ENCODE measurements at places on chromosomes 7 and 10. TPM values are rescaled to one million over a fixed set of nuclear protein-coding genes. Genes with fewer than 3 reads are reported as not detected.

FAM180A gene
- polyA plus RNA-seq = not detected

PTPRN2 gene
- 13.4 TPM for polyA plus RNA-seq

RPP38 gene
- 30.2 TPM for polyA plus RNA-seq

PON3 gene
- 10.6 TPM for polyA plus RNA-seq

DNA sequence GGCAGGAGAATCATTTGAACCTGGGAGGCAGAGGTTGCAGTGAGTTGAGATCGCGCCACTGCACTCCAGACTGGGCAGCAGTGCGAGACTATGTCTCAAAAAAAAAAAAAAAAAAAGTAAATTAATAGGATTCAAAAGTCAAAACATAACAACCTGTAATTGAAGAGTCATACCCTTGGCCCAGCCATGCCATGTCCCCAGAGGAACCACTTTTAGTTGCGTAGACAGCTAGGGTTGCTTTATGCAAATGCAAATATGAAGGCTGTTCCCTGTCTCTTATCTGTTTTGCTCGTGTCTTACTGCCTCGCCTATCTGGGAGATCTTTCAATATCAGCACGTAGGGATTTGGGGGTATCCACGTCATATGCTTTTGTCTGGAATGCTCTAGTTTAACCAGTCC lies 73.1 kb downstream of the PRKAG2 start:
- DNase-seq = no peak
- H3K4me3 ChIP-seq = no peak overlapping the region
- H3K27me3 ChIP-seq = no peaks in the 10 kb centered on the region

DNA sequence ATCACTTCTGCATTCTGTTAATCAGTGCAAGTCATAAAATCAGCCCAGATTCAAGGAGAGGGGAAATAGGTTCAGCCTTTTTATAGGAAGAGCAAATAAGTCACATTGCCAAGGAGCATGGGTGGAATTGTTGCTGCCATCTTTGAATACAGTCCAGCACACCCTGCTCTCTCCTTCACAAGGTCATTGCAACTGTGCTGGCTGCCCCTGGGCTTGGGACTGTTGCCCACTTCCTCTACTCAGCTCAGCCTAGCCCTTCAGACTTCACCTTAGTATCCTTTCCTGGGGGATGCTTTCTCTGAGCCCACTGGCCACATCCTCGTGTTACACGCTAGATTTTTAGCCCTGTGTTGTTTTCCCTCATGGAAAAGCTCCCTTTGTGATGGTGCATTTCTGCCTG lies 527.7 kb downstream of the GALNT17 start:
- H3K36me3 ChIP-seq = no peaks in the 10 kb centered on the region
- no peaks in the 10 kb centered on the region for H3K4me1 ChIP-seq
- DNase-seq = no peak
- no peak overlapping the region for H3K27ac ChIP-seq
- H3K27me3 ChIP-seq = no peaks in the 10 kb centered on the region

DNA sequence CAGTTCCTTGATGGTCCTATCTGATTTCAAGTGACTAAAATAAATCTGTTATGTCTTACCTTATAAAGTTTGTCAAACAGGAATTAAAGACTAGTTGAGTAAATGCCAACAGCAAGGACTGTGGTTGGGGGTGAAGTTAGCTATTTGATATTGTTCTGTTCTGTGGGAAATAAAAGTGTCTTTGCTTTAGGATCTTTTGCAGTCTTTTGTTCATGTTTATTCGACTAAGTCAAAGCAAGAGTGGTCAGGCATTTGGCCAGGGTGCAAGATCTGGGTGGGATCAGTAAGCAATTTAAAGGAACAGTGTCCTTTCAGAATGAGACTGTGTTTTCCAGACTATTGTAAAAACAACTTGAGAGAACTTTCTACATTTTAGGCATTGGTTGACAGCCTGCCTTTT lies at the start of gene COL28A1:
Gene COL28A1, minus strand, starts transcription at position 183 of the 400 bp plus-strand sequence. CDS start 2,998 bp downstream, outside the sequence.
- no peak within 1 kb of the TSS for H3K27ac ChIP-seq
- H3K27me3 ChIP-seq = no peaks in the 10 kb centered on the region
- H3K36me3 ChIP-seq = no peaks in the 10 kb centered on the region
- no peak within 1 kb of the TSS for H3K4me3 ChIP-seq

- H3K36me3 ChIP-seq = no peaks in the 10 kb centered on the region
- H3K4me3 ChIP-seq = no peak overlapping the region
- no peaks in the 10 kb centered on the region for H3K27me3 ChIP-seq
These were observed 70.2 kb upstream of the ADAM12 start for GRCh38 chr10:126458466-126458865.

GRCh38 chr10:97607095-97607636 lies 17.6 kb downstream of the C10orf62 start:
- DNase-seq = no peak
- no peaks in the 10 kb centered on the region for H3K36me3 ChIP-seq
- H3K4me3 ChIP-seq = no peak overlapping the region
- H3K27ac ChIP-seq = no peak overlapping the region

GRCh38 chr7:17311194-17311593 lies 12.7 kb downstream of the AHR start:
- H3K4me3 ChIP-seq = no peak overlapping the region
- peaks cover 13% of the 10 kb centered on the region for H3K36me3 ChIP-seq
- H3K27ac ChIP-seq = no peak overlapping the region

- no peak overlapping the region for H3K27ac ChIP-seq
- no peak for DNase-seq
- no peak overlapping the region for H3K4me3 ChIP-seq
- H3K36me3 ChIP-seq = no peaks in the 10 kb centered on the region
- peaks cover 7% of the 10 kb centered on the region for H3K4me1 ChIP-seq
- no peaks in the 10 kb centered on the region for H3K27me3 ChIP-seq
These were observed 159.2 kb downstream of the PAXIP1 start for GRCh38 chr7:154843670-154844237.

Data from large intestine (tissue), 12 donors.